LHCN-M2 (cell line): ENCODE measurements at places on chromosomes 1 and 21. TPM values are rescaled to one million over a fixed set of nuclear protein-coding genes. Genes with fewer than 3 reads are reported as not detected.

The FCMR gene
- total RNA-seq: not detected in 2 replicates

The KCNK1 gene
- not detected in 2 replicates for total RNA-seq

DNA sequence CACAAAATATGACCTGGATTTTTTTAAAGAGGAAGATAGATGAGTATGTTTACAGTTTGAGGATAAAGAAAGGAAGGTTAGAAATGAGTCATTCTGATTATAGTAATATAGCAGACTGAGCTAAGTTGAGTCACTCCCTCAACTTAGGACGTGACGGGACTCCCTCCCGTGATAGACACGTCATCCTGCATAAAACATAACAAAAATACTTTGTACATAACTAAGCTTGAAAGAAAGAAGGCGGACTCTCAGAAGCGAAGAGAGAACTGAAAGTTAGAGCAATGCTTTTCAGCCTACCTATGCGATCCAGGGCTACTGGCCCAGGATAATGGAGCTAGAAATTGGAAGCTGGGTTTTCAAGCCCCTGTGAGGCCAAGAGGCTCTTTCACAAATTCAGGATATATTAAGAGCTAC, 53.0 kb upstream of the DESI2 start:
- peak; percentile 90 for DNase-seq

DNA sequence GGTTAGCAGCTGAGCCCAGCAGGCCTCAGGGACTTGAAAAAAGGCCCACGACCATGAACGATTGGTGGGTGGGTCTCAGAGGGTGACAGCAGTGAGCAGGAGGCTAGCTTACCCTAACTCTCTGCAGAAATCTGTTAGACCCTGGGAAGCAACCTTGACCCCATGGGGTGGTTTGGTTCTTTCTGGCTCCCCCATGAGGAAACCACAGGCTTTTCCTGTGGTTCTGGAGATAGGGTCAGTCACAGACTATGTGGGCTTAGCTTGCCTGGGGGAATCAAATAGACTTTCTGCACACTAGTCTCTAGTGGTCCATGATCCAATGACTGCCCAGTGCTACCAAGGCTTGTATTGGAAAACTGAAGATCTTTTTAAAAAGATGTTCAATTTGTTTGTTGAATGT, 118.1 kb downstream of the PLXNA2 start:
- no peak for DNase-seq

The LCE1D gene
- not detected in 2 replicates for total RNA-seq

The ASCL5 gene
- not detected in 2 replicates for total RNA-seq

DNA sequence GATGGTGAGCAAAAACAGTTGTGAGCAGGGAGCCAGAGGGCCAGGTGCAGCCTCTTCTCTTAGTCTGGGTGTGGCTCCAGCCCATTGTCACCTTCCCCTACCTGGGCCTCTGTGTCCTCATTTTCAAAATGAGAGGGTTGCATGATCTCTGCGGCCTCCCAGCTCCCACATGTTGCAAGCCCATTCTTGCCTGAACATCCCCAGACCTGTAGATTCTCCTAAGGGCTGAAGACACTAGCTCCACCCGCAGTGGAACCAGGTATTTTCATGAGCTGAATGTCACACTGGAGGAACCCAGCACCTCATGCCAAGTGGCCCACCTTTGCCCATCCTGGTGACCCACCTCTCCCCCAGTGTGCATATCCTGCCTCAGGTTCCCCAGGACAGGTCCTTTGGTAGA, 12.3 kb downstream of the IKBKE start:
- DNase-seq: no peak

GRCh38 chr1:198943484-198944187, 304.8 kb downstream of the PTPRC start:
- no peak for DNase-seq
